Stimulated activated CD4-positive, alpha-beta T cell treated with anti-CD3 and anti-CD28 coated beads, Interleukin-12 subunit alpha, Interleukin-12 subunit beta, amount 100 ng/mL, for 4 hours (primary cell): ENCODE measurements at places on chromosomes 6 and 20.

DNA sequence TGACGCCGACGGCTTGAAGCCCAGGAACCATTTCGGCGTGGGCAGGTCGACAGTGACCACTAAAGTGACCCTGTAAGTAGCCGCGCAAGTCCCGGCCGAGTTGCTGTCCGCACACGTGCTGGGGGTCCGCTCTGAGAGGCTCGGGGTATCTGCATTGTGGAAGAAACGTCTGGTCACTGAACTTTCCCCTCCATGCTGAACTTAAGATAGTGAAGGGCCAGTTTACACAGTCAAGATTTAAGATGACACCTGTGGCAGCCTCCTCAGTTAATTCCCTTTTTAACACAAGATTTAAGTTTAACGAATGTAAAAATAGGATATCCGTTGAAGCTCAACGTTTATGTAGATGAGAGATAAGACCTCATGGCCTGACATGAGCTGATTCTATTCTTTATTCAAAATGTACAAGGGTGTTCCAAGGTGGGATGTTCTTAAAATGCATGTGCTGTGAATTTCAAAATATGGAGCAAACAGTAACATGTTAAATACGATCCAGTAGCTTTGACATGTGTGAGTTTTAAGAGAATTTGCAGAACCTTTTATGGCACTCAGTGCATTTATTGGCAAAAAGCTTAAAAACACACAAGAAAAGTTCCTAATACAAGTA lies 116.2 kb downstream of the RTN4IP1 start:
- no peak for DNase-seq

GRCh38 chr20:3461911-3462677 lies 8.7 kb upstream of the ATRN start:
- DNase-seq, result no peak

- DNase-seq, result no peak
Measured at GRCh38 chr20:62234339-62234738, 4.0 kb upstream of the OSBPL2 start.

DNA sequence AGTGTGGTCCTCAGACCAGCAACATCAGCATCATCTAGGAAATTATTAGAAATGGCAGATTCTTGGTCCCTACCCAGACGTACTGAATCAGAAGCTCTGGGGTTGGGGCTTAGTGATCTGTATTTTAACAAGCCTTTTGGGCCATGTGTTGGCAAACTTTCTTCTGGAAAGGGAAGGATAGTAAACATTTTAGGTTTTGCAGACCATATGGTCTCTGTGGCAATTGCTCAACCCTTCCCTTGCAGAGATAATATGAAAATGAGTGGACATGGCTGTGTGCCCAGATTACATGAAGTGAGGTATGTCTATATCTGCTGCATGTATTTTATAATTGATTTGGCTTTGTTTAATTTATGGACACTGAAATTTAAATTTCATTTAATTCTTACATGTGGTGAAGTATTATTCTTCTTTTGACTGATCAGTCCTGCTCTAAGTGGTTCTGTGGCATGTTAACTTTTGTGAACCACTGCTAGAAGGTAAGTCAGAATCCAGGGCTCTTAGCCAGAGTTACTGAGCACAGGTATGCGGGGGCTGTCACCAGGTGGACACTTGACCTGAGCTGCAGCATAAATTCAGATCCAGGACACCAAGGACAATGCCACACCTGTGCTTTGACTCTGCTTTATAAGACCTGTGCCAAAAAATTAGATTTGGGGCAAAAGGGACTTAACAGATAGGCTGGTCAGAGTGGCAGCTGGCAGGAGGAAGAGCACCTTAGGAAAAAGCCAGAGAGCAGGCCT lies 43.2 kb downstream of the LY86 start:
- DNase-seq, result no peak

- no peak for DNase-seq
Measured at GRCh38 chr20:54172856-54173652, 732 bp downstream of the CYP24A1 start.
